Mammary epithelial cell (primary cell): ENCODE measurements at places on chromosomes 12 and 14.

- no peak for DNase-seq
Observed at GRCh38 chr14:54708982-54709381, 142.1 kb downstream of the SAMD4A start.

DNA sequence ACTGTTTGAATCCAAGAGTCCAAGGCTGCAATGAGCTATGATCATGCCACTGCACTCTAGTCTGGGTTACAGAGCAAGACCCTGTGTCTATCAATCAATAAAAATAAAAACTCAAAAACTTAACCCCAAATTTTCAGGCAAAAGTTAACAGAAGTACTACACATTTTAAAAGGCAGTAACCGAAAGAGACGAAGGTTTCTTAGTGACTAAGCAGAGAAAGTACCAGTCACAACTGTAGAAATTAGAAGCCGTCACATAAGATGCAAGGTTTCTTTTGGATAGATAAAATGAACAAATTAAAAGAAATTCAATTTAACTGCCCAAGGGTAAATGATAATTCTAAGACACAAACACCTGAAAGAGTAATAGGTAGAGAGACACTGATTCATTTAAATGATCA is 103.5 kb downstream of the MED13L start:
- no peak for DNase-seq

GRCh38 chr12:13390381-13390861 is 193.9 kb downstream of the EMP1 start:
- DNase-seq: peak; percentile 92

DNA sequence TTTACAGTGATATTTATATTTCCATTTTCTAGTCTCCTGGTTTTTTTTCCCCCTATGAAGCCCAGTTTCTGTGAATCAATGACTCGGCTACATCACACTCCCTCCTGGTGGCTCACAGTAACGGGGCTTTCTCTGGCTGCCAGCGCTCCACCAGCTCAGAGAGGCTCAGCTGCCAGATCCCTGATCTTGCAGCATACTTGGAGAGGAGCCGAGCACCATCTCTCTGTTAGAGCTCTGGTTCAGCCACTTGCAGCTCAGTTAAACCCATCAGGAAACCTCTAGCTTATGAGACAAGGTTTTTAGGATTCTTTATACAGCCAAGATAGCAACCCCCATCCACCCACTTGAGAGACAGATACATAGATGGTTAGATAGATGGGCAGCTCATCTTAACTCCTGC is 74.6 kb downstream of the CIT start:
- DNase-seq: no peak

DNA sequence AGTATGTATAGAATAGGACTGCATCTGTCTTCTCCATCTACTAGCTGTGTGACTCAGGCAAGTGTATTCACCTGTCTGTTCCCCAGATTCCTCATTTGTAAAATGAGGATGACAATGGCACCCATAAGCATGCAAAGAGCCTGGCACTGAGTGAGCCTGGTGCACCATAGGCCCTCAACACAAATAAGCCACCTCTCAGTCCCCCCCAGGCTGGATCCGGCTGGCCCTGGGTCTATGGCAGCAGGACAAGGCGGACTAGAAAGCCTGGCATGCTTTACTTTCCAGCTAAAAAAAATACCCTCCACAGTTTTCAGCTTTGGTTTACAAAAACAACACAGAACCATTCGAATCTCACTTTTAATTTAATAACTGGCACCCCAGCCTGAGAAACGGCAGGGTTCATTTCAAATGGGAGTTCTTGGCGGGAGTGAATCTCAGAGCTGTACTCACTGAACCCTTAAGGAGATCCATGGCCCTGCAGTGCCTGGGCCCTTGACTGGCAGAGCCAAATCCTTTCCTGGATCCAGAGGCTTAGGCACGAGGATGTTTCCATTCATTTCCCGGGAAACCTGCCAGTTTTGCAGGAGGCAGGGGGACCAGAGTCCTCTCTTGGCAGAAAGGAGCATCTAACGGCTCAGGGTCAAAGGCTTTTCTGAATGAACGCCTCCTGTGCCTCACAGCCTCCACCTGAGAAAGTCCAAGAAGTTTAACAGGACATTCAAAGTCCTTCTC is 17.7 kb downstream of the SYNE3 start:
- DNase-seq: no peak

GRCh38 chr12:62533087-62533754 is 66.6 kb downstream of the MON2 start:
- DNase-seq: no peak

DNA sequence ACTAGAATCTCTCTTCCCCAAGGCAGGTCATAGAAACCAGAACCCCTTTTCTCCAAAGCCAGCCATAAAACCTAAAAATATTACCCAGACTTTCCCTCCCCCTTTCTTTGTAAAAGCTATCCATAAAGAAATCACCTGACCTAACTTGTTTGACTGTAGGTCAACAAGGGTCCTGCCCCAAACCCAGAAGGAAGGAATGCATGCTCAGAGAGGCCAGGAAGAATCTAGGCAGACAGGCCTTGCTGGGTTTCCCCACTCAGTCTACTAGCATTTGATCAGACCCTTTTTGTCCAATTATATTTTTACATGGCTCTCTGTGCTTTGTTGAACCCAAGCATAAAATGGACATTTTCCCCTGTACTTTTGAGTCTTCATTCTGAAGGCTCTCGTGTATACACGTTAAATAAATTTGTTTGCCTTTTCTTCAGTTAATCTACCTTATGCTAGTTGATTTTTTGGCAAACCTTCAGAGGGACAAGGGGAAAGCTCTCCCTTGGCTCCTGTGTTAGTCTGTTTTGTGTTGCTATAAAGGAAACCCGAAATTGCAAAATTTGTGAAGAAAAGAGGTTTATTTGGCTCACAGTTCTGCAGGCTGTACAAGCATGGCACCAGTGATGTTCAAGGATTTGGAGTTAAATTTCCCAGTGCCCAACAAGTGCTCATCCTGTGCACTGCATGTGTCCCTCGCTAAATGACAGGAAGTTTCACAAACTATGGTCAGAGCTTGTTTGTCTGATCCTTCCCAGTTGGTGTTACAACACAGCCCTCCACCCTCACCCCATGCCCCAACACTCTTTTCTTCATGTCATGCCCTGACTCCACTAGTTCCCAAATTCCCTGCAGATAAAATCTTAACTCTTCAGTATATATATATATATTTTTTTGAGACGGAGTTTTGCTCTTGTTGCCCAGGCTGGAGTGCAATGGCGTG is 14.2 kb upstream of the RASSF3 start:
- no peak for DNase-seq

DNA sequence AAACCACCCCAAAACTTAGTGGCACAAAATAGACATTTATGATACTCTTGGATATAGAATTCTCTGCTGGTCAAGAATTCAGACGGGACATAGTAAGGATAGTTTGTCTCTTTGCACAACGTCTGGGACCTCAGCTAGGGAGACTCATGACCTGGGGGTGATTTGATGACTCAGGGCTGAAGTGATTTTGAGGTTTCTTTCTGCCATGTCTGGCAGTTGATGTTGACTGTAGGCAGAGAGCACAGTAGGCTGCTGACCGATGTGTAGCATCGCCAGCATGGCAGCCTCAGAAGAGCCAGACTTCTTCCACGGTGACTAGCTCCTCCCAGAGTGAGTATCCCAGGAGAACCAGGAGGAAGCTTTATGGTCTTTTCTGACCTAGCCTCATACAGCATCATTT is 88.9 kb upstream of the FRMD6 start:
- peak; percentile 71 for DNase-seq

- peak; percentile 91 for DNase-seq
Observed at GRCh38 chr12:57899010-57899662, 42.2 kb upstream of the ATP23 start.

- no peak for DNase-seq
Observed at GRCh38 chr12:110888256-110888991, 32.0 kb downstream of the MYL2 start.

GRCh38 chr14:76583174-76583573 is 178.1 kb upstream of the VASH1 start:
- no peak for DNase-seq

DNA sequence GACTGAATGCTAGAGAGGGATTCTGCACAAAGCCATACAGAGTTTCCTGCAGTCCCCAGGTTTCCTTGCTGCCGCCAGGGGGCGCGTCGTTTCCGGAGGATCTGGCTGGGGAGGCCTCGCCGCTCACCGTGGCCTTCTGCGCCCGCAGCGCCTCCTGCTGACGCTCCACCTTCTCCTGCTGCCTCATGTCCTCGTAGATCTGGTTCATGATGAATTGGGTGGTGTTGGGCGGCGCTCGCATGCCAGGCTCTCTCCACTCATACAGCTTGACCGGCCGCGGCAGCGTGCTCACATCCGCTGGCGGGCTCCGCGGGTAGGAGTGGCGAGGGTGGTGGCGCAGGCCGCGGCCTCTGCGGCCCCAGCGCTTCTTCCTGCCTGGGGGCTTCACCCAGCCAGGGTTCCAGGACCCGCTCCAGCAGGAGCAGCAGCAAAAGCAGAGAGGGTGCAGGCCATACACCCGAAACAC is 987 bp downstream of the CCER1 start:
- DNase-seq: no peak

- DNase-seq: no peak
Observed at GRCh38 chr12:110857528-110857927, 10.7 kb downstream of the CCDC63 start.

DNA sequence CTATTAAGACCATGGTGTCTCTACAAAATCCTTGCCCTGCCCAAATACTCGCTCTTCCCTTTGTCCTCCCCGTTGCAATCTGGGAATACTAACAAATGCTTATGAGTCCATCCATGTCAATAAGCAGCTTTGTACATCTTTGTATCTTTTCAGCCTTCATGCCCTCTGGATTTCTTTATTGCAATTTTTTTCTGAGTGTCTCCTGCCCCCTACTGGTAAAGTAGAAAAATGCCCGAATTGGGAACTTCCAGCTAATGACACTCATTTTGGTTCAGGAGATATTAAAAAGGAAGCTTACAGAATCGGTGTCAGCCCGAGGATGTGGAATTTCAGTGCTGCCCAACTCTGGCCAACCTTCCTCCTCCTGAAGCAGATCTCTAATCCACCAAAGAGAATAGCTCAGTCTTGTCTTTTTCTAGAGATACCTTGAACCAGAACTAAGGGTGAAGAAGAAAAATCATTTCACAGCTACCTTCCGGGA is 46.0 kb downstream of the SH2B3 start:
- DNase-seq: peak; percentile 26

GRCh38 chr12:109440851-109441490 is 36.1 kb downstream of the KCTD10 start:
- DNase-seq: peak; percentile 30

GRCh38 chr14:60839057-60839456 is 104.5 kb downstream of the MNAT1 start:
- DNase-seq: no peak

GRCh38 chr12:80714846-80715245 is 1.9 kb upstream of the MYF5 start:
- no peak for DNase-seq

DNA sequence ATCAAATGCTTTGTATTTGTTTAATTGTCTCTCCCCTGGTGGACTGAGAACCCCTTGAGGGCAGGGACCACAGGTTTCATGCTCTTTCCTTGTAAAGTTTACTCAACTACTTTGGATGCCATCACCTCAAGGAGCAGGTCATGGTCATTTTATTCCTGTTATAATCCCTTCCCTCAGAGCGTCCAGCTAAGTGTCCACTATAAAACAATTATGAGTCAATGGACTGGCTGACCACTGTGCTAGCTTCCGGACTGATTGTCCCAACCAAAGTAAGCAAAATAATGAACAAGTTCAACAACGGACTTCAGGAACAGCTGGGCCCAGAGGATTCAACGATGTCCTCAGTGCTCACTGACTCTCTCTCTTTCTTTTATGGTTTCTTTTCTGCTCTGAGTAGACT is 18.2 kb downstream of the AK7 start:
- no peak for DNase-seq

GRCh38 chr12:51751661-51752060 is 96.9 kb downstream of the FIGNL2 start:
- DNase-seq: no peak

DNA sequence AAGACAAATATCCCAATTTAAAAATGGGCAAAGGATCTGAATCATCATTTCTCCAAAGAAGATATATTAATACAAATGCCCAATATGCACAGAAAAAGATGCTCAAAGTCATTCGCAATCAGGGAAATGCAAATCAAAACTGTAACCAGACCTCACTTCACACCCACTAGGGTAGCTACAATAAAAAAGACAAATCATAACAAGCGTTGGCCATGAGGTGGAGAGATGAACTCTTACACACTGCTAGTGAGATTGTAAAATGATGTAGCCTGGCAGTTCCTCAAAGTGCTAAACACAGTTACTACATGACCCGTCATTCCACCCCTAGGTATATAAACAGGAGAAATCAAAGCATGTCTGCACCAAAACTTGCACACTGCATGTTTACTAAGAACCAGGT is 30.4 kb downstream of the CDC42BPB start:
- DNase-seq: no peak

- DNase-seq: no peak
Observed at GRCh38 chr14:95515080-95515489, 1.4 kb downstream of the SYNE3 start.

DNA sequence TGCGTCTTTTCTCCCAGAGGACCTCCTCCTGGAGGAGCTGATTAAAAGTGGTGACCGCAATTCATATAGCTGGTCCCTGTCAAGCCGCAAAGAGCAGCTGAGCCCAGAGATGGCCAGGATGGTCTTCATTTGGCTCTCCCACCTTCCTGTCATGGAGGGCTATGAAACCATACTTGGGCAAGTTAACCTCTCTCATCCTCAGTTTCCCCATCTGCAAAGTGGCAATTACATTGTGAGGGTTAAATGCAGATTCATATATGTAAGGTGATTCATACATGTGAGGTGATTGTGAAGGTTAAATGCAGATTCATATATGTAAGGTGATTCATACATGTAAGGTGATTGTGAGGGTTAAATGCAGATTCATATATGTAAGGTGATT is 3.6 kb upstream of the TESC start:
- no peak for DNase-seq

DNA sequence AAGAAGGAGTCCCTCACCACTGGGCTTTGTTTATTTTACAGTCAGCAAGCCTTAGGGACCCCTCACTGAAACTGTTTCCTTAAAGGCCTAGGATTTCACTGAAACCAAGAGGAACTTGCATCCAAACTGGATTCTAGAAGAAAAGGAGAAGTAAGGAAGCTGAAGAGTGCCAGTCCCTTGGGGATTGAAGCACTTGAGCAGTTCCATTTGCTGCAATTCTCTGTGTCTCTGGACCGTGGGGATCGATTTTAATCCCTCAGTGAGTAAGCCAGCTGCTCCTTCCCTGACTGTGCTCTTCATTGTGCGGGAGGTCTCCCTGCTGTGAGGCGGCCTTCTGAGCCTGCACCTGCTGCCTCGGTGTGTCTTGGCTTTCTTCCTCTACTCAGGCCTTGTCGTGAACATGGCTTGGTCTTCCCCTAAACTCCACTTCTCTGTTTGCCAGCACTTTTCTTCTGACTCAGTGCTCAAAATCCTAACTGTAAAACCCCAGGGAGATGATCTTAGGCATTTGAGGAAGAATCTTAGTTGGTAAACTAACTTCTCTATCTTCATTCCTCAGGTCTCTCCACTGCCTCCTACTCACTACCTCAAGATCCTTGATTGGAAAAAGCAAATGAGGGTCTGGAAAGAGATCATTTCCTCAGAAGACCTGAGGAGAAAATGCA is 132.6 kb downstream of the SLC38A6 start:
- no peak for DNase-seq

GRCh38 chr12:113744802-113745395 is 221.2 kb downstream of the RBM19 start:
- DNase-seq: no peak

GRCh38 chr12:131445795-131446194 is 265.1 kb upstream of the SFSWAP start:
- no peak for DNase-seq
